ENCODE measurements at places on chromosomes 2 and 18.

DNA sequence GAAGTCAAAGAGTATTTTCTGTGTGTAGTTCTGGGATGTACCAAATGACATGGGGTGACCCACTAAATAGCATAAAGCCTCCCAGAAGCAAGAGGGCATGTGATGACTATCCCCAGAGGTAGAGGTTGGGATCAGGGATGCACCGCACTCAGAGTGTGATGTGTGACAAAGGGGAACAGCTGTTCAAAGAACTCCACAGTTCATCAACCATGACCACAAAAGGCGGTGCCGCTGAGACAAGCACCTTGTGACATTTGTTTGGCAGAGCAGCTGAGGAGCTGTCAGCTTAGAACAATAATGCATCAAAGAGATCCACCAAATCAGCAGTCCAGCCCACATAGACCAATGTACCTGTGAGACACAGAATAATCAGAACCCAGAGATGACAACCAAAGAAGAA, 81.3 kb downstream of the VWC2L start:
- DNase-seq: peak; percentile 72

DNA sequence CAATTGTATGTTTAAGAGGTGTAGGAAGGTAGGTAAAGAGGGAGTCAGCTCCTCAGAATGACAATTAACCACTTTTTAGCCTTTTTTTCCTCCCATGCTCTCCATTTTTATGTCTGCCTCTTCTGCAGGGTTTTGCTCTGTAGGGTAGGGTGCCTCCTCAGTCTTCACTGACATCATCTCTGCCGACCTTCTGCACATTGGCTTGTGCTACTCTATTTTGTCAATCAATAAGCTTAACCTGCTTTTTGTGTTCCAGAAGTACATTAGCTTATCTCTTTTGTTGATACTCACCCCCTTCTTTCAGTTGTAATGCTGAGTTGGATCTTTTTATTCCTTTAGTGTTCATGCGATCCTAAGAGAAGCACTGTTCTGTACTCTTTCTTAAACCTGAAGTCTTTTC, 323.2 kb downstream of the RDH14 start:
- no peak for DNase-seq

GRCh38 chr2:223654384-223654915, 52.3 kb upstream of the SCG2 start:
- no peak for DNase-seq

DNA sequence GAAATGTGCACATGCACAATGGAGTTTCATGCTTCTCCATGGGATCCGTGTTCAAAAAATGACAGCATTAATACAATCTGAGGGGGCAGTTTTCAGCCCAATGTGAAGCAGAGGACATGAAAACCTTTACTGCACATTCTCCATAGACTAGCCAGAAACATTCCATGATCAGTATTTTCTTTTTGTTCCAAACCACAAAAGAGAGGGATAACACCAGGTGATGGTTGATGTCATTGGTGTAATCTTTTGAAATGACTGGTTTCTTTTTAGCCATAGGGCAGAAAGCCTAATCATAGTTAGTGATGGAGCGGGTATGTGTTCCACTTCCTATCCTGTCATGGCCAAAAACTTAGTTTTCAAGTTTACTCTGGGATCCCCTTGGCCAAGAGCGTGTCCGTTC, 1.8 kb upstream of the KYNU start:
- no peak for DNase-seq

DNA sequence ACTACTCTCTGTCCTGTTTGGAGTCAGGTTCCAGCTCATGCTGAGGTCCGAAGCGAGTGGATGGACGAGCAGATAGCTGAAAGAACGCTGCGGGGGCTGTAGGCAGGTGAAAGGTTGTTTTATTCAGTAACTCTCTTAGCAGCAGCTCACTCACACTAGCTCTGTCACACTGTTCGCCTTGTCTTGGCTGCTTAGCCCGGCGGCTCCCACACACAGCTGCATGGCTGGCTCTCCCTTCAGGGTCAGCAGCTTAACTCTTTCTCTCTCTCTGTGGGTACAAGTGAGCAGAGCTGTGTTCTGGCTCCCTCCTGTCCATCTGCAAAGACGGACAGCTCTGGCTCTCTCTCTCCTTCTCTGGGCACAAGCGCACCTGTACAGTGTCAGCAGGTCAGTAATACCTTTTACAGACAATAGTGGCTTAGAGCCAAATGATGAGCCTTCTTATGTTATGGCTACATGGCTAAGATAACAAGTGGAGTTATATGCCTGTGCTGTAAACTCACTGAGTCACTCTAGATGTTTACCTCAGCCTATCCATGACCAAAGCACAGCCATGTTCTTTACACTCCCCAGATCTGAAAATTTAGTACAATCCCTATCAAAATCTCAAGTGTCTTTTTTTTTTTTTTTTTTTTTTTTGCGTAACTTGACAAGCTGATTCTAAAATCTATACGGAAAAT, 149.3 kb downstream of the GALNT1 start:
- DNase-seq: no peak

GRCh38 chr2:29215739-29216608, 100.8 kb downstream of the CLIP4 start:
- no peak for DNase-seq

All from NCI-H187 (cell line).